ENCODE measurements at places on chromosomes 7 and 10. TPM values are rescaled to one million over a fixed set of nuclear protein-coding genes. Genes with fewer than 3 reads are reported as not detected.
A peak's percentile ranks its signal among the peaks of the same experiment; 100 is the strongest.

The IMMP2L gene
- 23.9 TPM for total RNA-seq

- no peak for DNase-seq
Observed at GRCh38 chr10:12334186-12334530, 15.2 kb upstream of the CAMK1D start.

- DNase-seq = peak; percentile 93
Observed at GRCh38 chr10:73999703-74000102, 1.8 kb downstream of the VCL start.

DNA sequence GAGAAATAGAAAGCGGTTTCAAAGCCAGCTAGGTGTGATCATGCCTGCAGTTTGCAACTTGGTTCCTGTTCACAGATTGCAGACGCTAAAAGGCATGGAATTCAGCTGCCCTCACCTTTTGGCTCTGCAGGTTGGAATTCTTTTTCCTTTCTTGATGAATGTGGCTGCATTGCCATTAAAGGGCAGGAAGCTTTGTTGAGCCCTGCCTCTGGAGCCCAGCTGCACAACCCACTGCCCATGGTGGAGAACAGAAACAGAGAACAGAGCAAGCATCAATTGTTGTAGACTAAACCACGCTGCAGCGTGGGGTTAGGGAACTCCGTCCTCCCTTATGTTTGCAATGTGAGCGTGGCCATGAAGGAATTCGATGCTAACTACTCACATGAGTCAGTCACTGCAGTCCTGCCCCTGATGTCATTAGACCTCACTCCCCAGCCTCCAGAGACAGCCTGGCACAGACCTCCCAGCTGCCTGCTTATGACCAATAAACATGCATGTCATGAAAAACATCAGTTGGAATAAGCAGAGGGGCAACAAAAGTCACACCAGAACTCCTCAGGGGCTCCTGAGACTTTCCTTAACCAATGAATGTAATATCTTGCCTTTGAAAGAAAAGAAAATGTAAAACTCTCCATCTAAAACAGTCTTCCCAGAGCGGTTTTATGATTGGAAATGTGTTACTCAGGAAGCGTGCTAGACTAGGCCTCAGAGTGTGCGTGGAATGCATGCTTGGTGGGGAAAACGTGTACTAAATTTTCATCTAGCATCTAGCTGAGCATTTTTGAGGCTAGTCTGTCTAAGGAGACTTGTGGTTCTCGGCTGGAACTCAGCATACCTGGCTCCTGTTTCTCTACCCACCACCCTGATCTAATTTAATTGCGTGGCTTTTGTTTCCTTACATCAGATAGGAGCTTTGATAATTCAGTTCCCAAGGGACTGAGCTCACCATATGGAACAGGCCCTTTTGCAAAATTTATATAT lies 232.2 kb downstream of the KIAA1217 start:
- peak; percentile 50 for DNase-seq

DNA sequence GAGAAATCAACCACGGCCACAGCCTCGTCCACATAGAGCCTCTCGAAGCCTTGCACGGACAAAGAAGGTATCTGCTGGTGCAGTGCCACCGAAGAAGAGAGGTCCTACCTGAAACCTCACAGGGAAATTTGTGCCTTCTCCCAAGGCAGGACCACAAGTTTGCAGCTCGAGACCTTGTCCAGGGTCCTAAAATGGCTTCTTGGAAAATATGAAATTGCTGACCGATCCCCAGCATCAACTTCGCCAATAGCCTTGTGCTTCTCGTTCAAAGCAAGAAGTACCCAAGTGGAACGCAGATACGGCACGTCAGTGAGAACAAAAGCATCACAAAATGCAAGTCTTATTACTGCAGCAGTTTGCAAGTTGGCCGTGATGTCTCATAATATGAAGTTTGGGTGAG lies 24.6 kb downstream of the PTPRN2 start:
- no peak for DNase-seq

The FAM221A gene
- total RNA-seq = 5.3 TPM

DNA sequence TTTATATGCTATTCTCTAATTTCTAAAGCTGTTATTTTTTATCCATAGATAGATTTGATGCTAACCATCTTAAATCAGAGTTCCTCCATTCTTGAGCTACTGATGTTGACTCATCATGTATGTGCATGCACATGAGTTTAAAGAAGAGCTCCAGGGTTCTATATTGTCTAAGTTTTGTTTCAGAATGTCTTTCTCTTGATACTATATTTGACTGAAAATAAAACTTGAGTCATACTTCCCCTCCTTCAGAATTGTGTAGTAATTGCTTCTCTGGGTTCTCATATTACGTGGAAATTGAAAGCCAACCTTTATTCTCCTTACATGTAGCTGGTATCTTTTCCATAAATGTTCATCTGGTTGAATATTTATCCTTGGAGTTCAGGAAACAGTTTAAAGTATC lies 89.4 kb downstream of the LRRTM3 start:
- DNase-seq = no peak

GRCh38 chr10:17816199-17816598 lies 7.1 kb downstream of the MRC1 start:
- DNase-seq = no peak

DNA sequence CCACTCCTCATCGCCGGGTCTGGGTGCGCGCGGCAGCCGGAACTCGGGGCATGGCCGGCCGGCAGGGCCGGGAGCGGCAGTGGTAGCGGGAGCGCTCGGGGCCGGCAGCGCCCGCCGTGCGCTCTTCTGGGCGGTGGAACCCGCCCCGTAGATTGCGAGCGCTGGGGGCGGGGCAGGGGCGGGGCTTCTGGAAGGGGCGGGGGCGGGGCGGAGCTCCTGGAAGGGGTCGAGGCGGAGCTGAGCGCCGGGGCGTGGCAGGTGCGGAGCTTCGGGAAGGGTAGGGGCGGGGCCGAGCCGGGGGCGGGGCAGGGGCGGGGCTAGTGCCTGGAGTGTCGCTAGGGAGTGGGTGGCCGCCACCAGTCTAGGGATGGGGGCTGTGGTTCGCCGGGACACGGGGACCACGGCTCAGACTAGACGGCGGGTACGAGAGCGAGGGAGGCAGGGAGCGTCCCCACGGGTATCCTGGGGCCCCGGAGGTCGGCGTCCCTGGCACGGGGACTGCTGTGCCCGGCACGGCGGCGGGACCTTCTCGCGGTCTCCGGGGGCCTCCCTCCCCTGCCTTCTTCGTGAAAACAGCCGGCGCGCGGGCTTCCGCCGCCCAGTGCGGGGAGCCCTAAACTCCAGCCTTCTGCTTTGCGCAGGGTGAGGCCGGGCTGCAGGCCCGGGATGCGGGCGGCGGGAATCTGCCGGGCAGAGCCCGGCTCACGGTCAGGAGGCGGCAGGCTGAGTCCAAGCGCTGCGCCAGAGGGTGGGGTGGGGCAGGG lies at the start of gene STK32C:
STK32C (minus strand) TSS at position 128 of the 764 bp plus-strand sequence; CDS start at position 11, 117 bp downstream.
- peak; percentile 81 for DNase-seq

The TRPV5 gene
- 0.10 TPM for total RNA-seq

DNA sequence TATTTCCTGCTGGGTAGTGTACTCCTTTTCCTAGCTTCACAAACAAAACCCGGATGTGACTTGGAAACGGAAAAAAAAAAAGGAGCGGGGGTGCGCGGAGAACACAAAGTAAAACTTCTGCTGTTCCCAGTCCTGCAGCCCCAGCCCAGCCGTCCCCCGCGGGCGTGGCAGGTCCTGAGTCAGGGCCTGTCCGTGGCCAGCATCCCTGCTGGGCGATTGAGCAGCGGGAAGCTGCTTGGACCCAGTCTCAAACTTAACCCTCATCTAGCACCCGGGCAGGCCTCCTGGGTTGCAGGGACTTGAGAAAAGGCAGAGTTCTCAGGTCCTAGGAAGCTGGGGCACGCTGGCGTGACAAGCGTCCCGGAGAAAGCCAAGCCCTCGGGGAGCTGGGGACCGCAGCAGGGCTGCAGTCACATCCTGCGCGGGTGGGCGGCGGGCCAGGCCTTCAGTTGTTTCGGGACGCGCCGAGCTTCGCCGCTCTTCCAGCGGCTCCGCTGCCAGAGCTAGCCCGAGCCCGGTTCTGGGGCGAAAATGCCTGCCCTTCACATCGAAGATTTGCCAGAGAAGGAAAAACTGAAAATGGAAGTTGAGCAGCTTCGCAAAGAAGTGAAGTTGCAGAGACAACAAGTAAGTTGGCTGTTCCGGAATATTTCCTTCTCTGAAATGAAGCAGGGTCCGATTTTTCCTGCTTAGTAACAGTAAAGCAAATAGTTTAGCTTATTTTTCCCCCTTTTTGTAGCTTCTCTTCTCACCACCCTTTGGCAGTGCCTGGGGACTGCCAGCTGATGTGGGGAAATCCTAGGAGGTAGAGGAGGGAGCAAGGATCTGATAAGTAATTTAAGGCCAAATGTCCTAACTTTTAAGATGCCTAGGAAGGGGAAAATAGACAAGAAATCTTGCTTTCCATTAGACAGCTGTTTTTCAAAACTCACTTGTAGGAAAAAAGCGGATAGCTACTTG lies at the start of gene GNG11:
GNG11 (plus strand) TSS at position 129 of the 960 bp plus-strand sequence; CDS start at position 532, 403 bp downstream.
- DNase-seq = peak; percentile 84

GRCh38 chr10:70809726-70810125 lies 6.0 kb upstream of the SGPL1 start:
- no peak for DNase-seq

The NEUROG3 gene
- not detected for total RNA-seq

The H2AZ2 gene
- total RNA-seq = 143 TPM

- no peak for DNase-seq
Observed at GRCh38 chr7:14666304-14666703, 236.2 kb downstream of the DGKB start.

DNA sequence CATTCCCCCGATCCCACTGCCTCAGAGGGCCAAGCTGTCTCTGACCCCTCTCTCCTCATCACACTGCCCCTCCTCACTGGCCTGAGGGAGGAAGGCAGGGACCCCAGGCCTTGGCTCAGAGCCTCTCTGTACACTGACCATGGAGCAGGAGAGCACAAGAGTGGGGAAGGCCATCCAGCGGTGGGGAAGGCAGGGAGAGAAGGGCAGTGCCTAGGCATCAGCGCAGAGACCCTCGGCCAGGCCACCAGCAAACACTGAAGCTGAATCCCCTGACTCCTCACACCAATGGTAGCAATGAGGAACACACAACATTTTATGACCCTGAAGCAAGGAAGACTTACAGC lies 14.8 kb downstream of the OGDHL start:
- DNase-seq = no peak

- DNase-seq = no peak
Observed at GRCh38 chr7:40887099-40887498, 752.3 kb downstream of the SUGCT start.
